Activated CD8-positive, alpha-beta T cell treated with anti-CD3 and anti-CD28 coated beads for 36 hours (primary cell): ENCODE measurements at places on chromosomes 2 and 18. TPM values are rescaled to one million over a fixed set of nuclear protein-coding genes. Genes with fewer than 3 reads are reported as not detected.

The ALPI gene
- not detected for total RNA-seq

The CCDC102B gene
- total RNA-seq, result 0.95 TPM

The FKBP7 gene
- total RNA-seq, result 3.0 TPM

The SH2D6 gene
- 0.77 TPM for total RNA-seq

The CHRNG gene
- not detected for total RNA-seq

The ALPP gene
- total RNA-seq, result not detected

The DYNAP gene
- not detected for total RNA-seq

The C1GALT1C1L gene
- total RNA-seq, result 0.36 TPM

The ATP8B1 gene
- total RNA-seq, result 0.18 TPM
